ENCODE measurements at places on chromosomes 5 and 9.

- no peaks in the 10 kb centered on the region for H3K27me3 ChIP-seq
- DNase-seq = no peak
- H3K27ac ChIP-seq = peak overlapping the region; percentile 30
- no peak overlapping the region for H3K4me3 ChIP-seq
Observed at GRCh38 chr5:157506066-157506590, 46.1 kb downstream of the NIPAL4 start.

GRCh38 chr5:2066373-2066772 lies 183.6 kb upstream of the IRX4 start:
- no peaks in the 10 kb centered on the region for H3K36me3 ChIP-seq
- no peak overlapping the region for H3K27ac ChIP-seq
- H3K4me3 ChIP-seq = no peak overlapping the region
- H3K27me3 ChIP-seq = peaks cover 1% of the 10 kb centered on the region
- no peaks in the 10 kb centered on the region for H3K4me1 ChIP-seq

- no peaks in the 10 kb centered on the region for H3K27me3 ChIP-seq
- H3K4me1 ChIP-seq = peaks cover 96% of the 10 kb centered on the region
- no peak overlapping the region for H3K4me3 ChIP-seq
- peaks cover 9% of the 10 kb centered on the region for H3K36me3 ChIP-seq
- no peak for DNase-seq
Observed at GRCh38 chr9:109113254-109113653, 6.5 kb downstream of the TMEM245 start.

GRCh38 chr9:121499427-121500164 lies at the start of gene GGTA1:
TSS of gene GGTA1 (minus strand) at chr9:121499844. CDS start at chr9:121467922, 31,922 bp downstream.
- peak within 1 kb of the TSS; percentile 82 for H3K4me3 ChIP-seq
- peaks cover 24% of the 10 kb centered on the region for H3K4me1 ChIP-seq
- peak; percentile 16 for DNase-seq

- peak overlapping the region; percentile 71 for H3K27ac ChIP-seq
- DNase-seq = peak; percentile 17
- H3K4me1 ChIP-seq = peaks cover 44% of the 10 kb centered on the region
- peaks cover 9% of the 10 kb centered on the region for H3K36me3 ChIP-seq
Observed at GRCh38 chr9:70988551-70988950, 132.9 kb downstream of the TRPM3 start.

Measured in HFFc6 (cell line).